ENCODE measurements at places on chromosomes 3 and 15.
A peak's percentile ranks its signal among the peaks of the same experiment; 100 is the strongest.

GRCh38 chr15:85525755-85526154 is 145.4 kb downstream of the AKAP13 start:
- no peak overlapping the region for H3K27ac ChIP-seq
- no peak overlapping the region for H3K4me3 ChIP-seq
- H3K27me3 ChIP-seq: no peaks in the 10 kb centered on the region
- H3K36me3 ChIP-seq: peaks cover 3% of the 10 kb centered on the region

- no peaks in the 10 kb centered on the region for H3K4me1 ChIP-seq
- H3K27ac ChIP-seq: no peak overlapping the region
- no peaks in the 10 kb centered on the region for H3K27me3 ChIP-seq
- H3K4me3 ChIP-seq: no peak overlapping the region
- H3K36me3 ChIP-seq: no peaks in the 10 kb centered on the region
Observed at GRCh38 chr3:55826097-55826496, 339.0 kb upstream of the WNT5A start.

DNA sequence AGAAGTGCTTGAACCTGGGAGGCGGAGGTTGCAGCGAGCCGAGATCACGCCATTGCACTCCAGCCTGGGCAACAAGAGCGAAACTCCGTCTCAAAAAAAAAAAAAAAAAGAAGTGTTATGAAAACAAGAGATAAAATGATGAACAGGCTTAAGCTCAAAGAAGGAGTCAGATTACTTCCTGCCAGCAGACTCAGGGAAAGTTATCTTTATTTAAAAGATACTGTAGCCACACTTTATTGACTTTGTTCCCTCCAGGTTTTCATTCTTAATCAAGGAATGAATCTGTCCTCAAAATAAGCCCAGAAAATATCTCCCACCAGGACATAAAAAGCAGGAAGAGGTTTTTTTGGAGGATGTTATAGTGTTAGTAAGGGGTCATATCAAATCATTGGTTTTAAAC is 176.5 kb upstream of the KCNMB2 start:
- no peak for DNase-seq
- no peak overlapping the region for H3K27ac ChIP-seq
- H3K27me3 ChIP-seq: no peaks in the 10 kb centered on the region
- no peaks in the 10 kb centered on the region for H3K4me1 ChIP-seq
- no peak overlapping the region for H3K4me3 ChIP-seq

DNA sequence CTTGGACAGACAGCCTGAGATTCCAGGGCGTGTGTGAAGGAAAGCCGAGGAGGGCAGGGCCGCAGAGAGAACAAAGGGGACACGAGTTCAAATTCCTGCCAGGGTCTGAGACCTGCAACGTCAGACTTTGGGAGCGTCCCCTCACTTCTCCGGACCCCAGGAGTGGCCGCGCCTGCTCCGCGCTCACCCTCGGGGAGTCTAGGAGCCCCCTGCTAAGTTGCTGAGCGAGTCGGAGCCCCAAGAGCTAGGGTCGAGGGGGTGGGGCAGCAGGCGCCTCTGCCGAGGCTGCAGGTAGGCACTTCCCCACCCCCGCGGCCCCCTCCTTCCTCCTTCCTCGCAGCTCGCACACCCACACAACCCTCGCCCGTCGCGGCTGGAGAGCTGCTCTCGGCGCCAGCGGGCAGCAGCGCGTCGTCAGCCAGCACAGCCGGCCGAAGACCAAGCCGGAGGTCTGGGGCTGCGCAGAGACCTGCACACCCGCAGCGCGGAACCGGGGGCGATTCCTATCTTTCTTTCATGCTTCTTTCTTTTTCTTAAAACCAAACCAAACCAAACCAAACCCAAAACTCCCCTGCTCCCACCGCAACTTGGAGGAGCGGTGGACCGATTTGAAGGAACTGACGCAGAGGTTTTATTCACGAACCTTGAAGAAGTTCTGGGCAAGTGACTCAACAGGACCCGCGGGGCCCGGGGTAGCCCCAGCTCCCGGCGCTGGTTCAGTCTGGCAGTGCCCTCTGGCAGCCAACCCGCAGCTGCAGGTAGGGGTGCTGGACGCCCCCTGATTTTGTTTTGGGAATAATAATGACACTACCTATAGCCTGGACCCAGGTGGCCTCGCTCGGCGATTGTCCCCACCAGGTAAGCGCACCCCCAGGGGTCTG is at the start of gene ANKRD34C:
ANKRD34C (plus strand) TSS at position 352 of the 881 bp plus-strand sequence. CDS start 10,563 bp downstream, outside the sequence.
- H3K4me3 ChIP-seq: no peak within 1 kb of the TSS
- H3K27me3 ChIP-seq: peaks cover 23% of the 10 kb centered on the region
- H3K36me3 ChIP-seq: no peaks in the 10 kb centered on the region
- no peaks in the 10 kb centered on the region for H3K4me1 ChIP-seq

GRCh38 chr3:10524270-10524669 is 18.9 kb upstream of the ATP2B2 start:
- H3K27me3 ChIP-seq: no peaks in the 10 kb centered on the region
- H3K4me3 ChIP-seq: no peak overlapping the region
- H3K27ac ChIP-seq: no peak overlapping the region

DNA sequence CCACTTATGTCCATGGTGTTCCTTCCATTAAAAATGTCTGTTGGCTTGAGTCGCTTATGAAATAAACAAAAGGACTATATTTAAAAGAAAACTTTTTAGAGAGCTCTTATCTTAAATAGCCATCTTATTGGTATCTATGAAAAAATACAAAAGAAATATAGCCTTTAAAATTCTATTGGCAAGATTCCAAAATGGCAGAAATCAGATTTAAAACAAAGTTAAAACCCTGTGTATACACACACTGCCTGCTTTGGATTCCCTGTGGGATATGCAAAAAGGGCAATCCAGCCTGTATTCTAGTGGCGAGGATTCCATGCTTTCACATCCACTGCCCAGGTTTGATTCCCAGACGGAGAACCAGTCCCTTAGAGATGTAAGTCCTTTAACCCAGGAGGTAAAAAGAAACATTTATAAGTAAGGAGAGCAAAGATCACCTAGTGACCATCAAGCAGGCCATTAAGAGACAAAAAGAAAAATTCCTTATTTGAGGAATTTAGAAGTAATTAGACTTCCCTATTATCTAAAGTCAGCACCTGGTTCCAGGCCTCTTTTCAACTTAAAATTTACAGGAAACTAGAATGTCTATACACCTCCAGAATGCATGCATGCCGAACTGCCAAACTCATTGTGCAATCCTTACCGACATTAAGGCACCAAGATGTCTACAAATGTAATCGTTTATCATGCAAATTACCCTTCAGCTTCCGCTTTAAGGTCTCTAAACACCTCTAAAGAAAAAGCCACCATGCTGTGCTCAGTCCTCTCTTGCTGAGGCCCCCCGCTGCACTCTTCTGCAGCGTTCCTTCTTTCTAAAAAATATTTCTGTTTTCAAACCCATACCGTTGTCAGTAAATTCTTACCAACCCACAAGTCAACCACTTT is 69.6 kb upstream of the STRIT1 start:
- H3K27me3 ChIP-seq: no peaks in the 10 kb centered on the region
- no peaks in the 10 kb centered on the region for H3K36me3 ChIP-seq

DNA sequence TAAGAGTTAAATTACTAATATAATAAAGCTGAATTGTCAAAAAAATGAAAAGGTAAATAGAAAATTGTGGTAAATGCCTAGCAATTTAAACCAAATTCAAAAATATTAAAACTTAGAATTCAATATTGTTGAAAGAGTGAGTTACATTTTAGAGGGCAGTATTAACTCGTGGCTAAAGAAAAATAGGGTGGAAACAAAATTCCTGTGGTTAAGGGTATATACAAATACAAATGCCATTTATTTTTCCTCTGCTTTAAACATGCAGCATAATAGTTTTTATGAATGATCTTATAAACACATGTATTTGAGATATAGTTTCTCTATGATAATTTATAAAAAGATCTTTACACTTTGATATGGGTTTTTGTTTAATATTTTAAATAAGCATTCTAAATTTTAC is 79.0 kb downstream of the NEDD4 start:
- no peaks in the 10 kb centered on the region for H3K4me1 ChIP-seq
- no peaks in the 10 kb centered on the region for H3K36me3 ChIP-seq
- H3K27me3 ChIP-seq: no peaks in the 10 kb centered on the region
- no peak overlapping the region for H3K27ac ChIP-seq

GRCh38 chr3:18900994-18901393 is 247.3 kb upstream of the KCNH8 start:
- no peak overlapping the region for H3K27ac ChIP-seq
- no peaks in the 10 kb centered on the region for H3K27me3 ChIP-seq
- H3K4me1 ChIP-seq: peaks cover 4% of the 10 kb centered on the region
- H3K4me3 ChIP-seq: no peak overlapping the region
- H3K36me3 ChIP-seq: no peaks in the 10 kb centered on the region

DNA sequence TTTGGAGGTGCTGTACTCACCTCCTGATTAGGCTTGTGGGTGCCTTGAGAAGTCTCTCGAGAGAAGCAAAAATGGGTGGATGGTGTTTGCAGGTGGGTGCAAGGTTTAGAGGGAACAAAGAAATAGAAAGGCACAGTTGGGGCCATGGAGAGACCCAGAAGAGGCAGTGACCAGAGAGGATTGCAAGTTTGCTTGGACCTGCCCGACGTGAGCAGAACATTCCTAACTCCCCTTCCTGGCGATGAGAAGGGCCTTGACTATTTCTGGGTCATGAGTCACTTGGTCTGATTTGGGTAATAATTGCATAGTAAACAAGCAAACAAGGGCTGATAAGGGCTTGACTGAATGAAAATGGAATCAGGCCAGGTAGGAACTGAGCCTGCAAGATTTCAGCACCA is 7.0 kb upstream of the CTSH start:
- no peaks in the 10 kb centered on the region for H3K27me3 ChIP-seq
- DNase-seq: no peak
- H3K36me3 ChIP-seq: no peaks in the 10 kb centered on the region

GRCh38 chr3:140927279-140928069 is 14.2 kb upstream of the SLC25A36 start:
- no peak for DNase-seq
- H3K36me3 ChIP-seq: no peaks in the 10 kb centered on the region
- no peak overlapping the region for H3K27ac ChIP-seq
- H3K4me1 ChIP-seq: no peaks in the 10 kb centered on the region
- no peak overlapping the region for H3K4me3 ChIP-seq
- peaks cover 7% of the 10 kb centered on the region for H3K27me3 ChIP-seq

DNA sequence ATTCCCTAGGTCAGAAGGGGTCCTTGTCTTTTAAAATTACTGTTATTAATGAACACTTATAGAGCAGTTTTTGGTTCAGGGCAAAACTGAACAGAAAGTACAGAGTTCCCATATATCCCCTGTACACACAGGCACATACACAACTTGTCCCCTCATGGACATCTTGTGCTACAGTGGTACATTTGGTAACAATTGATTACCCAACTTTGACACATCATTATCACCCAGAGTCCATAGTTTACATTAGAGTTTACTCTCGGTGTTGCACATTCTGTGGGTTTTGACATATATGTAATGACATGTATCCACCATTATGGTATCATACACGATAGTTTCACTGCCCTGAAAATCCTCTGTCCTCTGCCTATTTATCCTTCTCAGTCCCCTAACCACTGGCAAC is 984 bp upstream of the EDC3 start:
- DNase-seq: no peak
- no peaks in the 10 kb centered on the region for H3K27me3 ChIP-seq
- peak overlapping the region; percentile 86 for H3K4me3 ChIP-seq
- no peaks in the 10 kb centered on the region for H3K36me3 ChIP-seq

DNA sequence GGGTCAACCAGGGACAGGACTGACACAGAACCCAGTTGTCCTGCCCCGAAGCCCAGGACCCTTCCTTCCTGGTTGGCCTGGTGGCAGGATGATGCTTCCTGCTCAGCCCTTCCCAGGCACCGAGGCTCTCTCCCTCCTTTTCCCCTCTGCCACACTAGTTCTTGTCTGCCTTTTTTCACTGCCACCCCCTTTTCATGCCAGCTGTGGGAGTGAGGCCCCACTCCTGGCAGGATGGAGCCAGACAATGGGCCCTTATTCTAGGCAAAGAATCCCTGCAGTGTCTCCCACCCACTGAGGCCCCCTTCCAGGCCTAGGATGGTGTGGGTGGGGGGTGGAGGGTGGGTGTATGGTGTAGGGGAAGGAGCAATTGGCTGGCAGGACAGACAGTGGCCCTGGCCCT is 1.1 kb upstream of the SCAMP5 start:
- no peaks in the 10 kb centered on the region for H3K36me3 ChIP-seq
- H3K4me3 ChIP-seq: no peak overlapping the region
- DNase-seq: no peak
- peaks cover 24% of the 10 kb centered on the region for H3K27me3 ChIP-seq
- H3K27ac ChIP-seq: no peak overlapping the region
- H3K4me1 ChIP-seq: peaks cover 18% of the 10 kb centered on the region

- H3K4me3 ChIP-seq: no peak overlapping the region
- DNase-seq: no peak
- no peaks in the 10 kb centered on the region for H3K4me1 ChIP-seq
- no peaks in the 10 kb centered on the region for H3K27me3 ChIP-seq
Observed at GRCh38 chr3:56042326-56042951, 425.8 kb downstream of the ERC2 start.

GRCh38 chr15:28786521-28786920 is 61.9 kb downstream of the GOLGA6L7 start:
- no peak for DNase-seq
- H3K36me3 ChIP-seq: no peaks in the 10 kb centered on the region
- no peaks in the 10 kb centered on the region for H3K27me3 ChIP-seq
- no peak overlapping the region for H3K27ac ChIP-seq

GRCh38 chr15:88334436-88334835 is 77.9 kb upstream of the NTRK3 start:
- peaks cover 7% of the 10 kb centered on the region for H3K27me3 ChIP-seq
- H3K4me3 ChIP-seq: no peak overlapping the region
- H3K27ac ChIP-seq: no peak overlapping the region
- no peak for DNase-seq
- H3K36me3 ChIP-seq: no peaks in the 10 kb centered on the region

GRCh38 chr15:78933187-78933822 is 11.5 kb downstream of the CTSH start:
- no peak overlapping the region for H3K27ac ChIP-seq
- DNase-seq: no peak
- H3K4me1 ChIP-seq: peaks cover 3% of the 10 kb centered on the region
- no peak overlapping the region for H3K4me3 ChIP-seq
- H3K27me3 ChIP-seq: no peaks in the 10 kb centered on the region

GRCh38 chr3:14847613-14848541 is 29.1 kb downstream of the FGD5 start:
- H3K27ac ChIP-seq: no peak overlapping the region
- H3K4me1 ChIP-seq: no peaks in the 10 kb centered on the region
- H3K36me3 ChIP-seq: no peaks in the 10 kb centered on the region
- H3K27me3 ChIP-seq: no peaks in the 10 kb centered on the region

- DNase-seq: no peak
- no peaks in the 10 kb centered on the region for H3K27me3 ChIP-seq
- H3K4me3 ChIP-seq: no peak overlapping the region
- no peaks in the 10 kb centered on the region for H3K36me3 ChIP-seq
- H3K27ac ChIP-seq: no peak overlapping the region
- H3K4me1 ChIP-seq: peaks cover 30% of the 10 kb centered on the region
Observed at GRCh38 chr15:70453238-70453637, 310.1 kb downstream of the UACA start.

- H3K27ac ChIP-seq: no peak overlapping the region
- peaks cover 7% of the 10 kb centered on the region for H3K4me1 ChIP-seq
- H3K36me3 ChIP-seq: no peaks in the 10 kb centered on the region
- no peak for DNase-seq
- no peaks in the 10 kb centered on the region for H3K27me3 ChIP-seq
Observed at GRCh38 chr15:33043636-33044035, 150.9 kb downstream of the FMN1 start.

- no peak for DNase-seq
- H3K27me3 ChIP-seq: no peaks in the 10 kb centered on the region
- H3K4me3 ChIP-seq: no peak overlapping the region
- no peaks in the 10 kb centered on the region for H3K36me3 ChIP-seq
- no peak overlapping the region for H3K27ac ChIP-seq
Observed at GRCh38 chr3:31565288-31565687, 32.6 kb downstream of the STT3B start.
